ENCODE measurements at places on chromosomes 7 and 10. TPM values are rescaled to one million over a fixed set of nuclear protein-coding genes. Genes with fewer than 3 reads are reported as not detected.

DNA sequence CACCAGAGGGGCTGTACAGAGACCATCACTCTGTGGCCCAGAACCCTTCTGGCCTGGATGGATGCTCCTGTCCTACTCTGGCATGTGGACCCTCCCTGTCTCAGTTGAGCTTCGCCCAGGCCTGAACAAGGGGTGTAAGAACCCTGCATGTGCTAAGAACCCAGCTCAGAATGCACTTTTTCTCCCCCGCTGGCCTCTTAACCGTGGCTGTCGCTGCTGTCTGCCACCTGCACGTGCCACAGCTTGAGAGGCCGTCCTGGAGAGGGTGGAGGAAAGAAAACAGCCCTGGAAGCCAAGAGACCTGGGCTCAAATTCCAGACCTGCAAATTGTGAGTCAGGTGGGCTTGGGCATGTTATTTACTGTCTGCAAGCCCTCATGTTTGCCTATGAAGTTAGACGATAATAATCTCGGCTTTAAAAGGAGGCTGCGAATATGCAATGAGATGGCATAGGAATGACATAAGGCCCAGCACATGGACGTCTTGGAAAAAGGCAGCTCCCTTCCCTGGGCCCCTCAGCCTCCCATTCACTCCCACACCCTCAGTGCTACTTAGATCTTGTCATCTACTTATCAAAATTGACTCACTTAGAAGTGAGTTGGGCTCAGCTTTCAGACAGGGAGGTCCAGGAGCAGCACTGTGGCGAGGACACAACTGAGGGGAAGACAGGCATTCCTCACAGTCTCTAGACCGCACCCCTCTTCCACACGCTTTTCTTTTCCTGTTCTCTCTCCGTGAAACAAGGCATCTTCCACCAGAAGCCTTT is 31.4 kb downstream of the FIGNL1 start:
- H3K4me1 ChIP-seq: peaks cover 24% of the 10 kb centered on the region
- no peak for DNase-seq
- H3K27me3 ChIP-seq: no peaks in the 10 kb centered on the region

DNA sequence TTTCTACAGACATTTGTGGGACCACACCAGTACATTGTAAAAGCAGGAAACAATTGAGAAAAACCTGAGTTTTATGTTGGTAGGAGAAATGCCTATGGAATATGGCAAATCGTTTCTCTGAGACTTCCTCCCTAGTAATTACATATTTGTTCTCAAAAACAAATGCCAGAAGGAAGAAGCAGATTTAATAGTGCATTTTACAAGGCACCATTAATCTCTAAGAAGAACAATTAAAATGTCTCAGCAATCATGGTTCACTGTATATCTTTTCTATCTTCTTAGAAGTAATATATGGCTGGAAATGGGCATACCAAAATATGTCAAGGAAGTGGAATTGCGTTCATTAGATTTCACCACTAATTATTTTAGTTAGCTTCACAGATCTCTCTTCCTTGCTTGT is 13.3 kb downstream of the CAV1 start:
- no peak overlapping the region for H3K27ac ChIP-seq
- no peak for DNase-seq
- H3K4me3 ChIP-seq: no peak overlapping the region

- no peak overlapping the region for H3K27ac ChIP-seq
- no peak overlapping the region for H3K4me3 ChIP-seq
- H3K4me1 ChIP-seq: no peaks in the 10 kb centered on the region
- H3K27me3 ChIP-seq: no peaks in the 10 kb centered on the region
- no peak for DNase-seq
These were observed 38.0 kb downstream of the PYROXD2 start for GRCh38 chr10:98377001-98377400.

- H3K27me3 ChIP-seq: no peaks in the 10 kb centered on the region
- H3K4me3 ChIP-seq: no peak overlapping the region
- peaks cover 62% of the 10 kb centered on the region for H3K4me1 ChIP-seq
- no peak for DNase-seq
These were observed 32.3 kb downstream of the SMURF1 start for GRCh38 chr7:99111591-99111990.

- no peaks in the 10 kb centered on the region for H3K27me3 ChIP-seq
- H3K27ac ChIP-seq: no peak overlapping the region
- peaks cover 3% of the 10 kb centered on the region for H3K36me3 ChIP-seq
- peak; percentile 64 for DNase-seq
These were observed 3.8 kb upstream of the STN1 start for GRCh38 chr10:103921750-103922195.

DNA sequence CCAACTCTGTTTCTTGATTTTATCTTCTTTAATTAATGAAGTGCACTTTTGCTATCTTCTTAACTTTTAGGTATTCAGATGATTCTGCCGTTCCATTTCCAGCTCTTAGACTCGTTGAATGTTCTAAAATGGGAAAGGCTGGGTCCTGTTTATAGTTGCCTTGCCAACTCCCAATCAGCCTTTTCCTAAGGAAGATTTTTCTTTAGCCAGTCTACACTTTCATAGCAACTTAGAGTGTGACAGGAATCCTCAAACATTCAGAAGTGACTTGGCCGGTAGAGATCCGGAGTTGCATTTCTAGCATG is 23.0 kb upstream of the TRIL start:
- DNase-seq: no peak
- H3K36me3 ChIP-seq: no peaks in the 10 kb centered on the region
- peaks cover 4% of the 10 kb centered on the region for H3K27me3 ChIP-seq
- no peak overlapping the region for H3K4me3 ChIP-seq
- no peak overlapping the region for H3K27ac ChIP-seq

DNA sequence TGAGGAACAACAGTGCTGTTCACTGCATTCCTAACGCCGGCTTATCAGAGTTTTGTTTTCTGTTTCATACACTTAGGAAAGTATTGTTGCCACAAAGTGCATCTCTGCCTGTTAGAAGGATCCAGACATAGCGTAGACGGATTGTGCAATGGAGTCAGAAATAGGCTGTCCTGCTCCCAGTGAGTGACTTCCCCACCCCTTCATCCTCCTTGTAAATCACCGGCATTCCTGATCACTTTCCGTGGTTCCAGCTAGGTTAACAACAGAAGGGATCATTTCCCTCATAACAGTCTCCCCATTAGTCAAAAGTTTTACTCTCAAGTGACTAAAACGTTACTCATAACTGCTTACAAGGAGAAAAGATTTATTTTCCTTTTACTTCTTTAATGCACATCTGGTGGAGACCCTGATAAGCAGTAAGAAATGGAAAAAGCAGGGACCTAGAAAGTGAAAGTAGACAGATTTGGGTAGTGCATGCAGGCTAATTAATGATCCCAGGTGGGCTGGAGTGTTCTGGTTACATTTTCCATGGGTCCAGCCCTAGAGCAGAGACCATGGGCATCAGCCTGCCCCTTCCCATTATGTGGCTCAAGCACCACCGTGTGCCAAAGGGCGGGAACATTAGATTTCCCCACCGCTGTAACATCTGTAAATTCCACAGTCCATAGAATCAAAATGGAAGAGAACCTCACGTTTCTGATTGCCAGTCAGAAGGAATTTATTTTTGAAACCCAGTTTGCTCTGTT is 395.1 kb upstream of the GALNT17 start:
- no peaks in the 10 kb centered on the region for H3K36me3 ChIP-seq
- H3K27me3 ChIP-seq: no peaks in the 10 kb centered on the region
- H3K4me1 ChIP-seq: peaks cover 17% of the 10 kb centered on the region

- H3K4me1 ChIP-seq: peaks cover 35% of the 10 kb centered on the region
- DNase-seq: no peak
- peaks cover 37% of the 10 kb centered on the region for H3K36me3 ChIP-seq
- no peak overlapping the region for H3K4me3 ChIP-seq
- H3K27ac ChIP-seq: peak overlapping the region; percentile 63
- H3K27me3 ChIP-seq: no peaks in the 10 kb centered on the region
These were observed 50.0 kb downstream of the ESYT2 start for GRCh38 chr7:158779061-158780000.

DNA sequence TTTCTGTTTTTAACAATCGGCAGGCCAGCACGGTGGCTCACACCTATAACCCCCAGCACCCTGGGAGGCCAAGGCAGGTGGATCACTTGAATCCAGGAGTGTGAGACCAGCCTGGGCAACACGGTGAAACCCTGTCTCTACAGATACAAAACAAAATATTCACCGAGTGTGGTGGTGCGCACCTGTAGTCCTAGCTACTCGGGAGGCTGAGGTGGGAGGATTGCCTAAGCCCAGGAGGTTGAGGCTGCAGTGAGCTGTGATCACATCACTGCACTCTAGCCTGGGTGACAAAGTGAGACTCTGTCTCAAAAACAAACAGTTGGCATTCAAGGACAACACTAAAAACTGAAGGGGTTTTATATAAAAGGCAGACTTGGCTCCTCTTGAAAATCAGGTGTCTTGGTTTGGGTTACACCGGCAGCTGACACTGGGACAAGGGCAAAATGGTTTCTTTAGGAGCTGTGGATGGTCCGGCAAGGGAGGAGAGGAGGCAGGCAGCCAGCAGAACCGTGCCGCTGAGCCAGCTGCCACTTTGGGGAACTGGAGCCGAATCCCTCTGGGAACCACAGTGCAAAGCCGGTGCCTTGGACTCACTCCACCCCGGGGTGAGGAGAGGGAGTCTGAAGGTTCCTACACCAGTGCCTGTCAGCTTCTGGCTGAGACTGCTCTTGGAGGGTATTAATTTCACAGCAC is 52.6 kb downstream of the CHST3 start:
- DNase-seq: no peak
- no peaks in the 10 kb centered on the region for H3K27me3 ChIP-seq
- no peaks in the 10 kb centered on the region for H3K4me1 ChIP-seq
- H3K27ac ChIP-seq: no peak overlapping the region

GRCh38 chr10:119457966-119458766 is 84.4 kb downstream of the RGS10 start:
- peaks cover 4% of the 10 kb centered on the region for H3K4me1 ChIP-seq
- H3K36me3 ChIP-seq: peaks cover 4% of the 10 kb centered on the region
- DNase-seq: no peak
- no peak overlapping the region for H3K27ac ChIP-seq
- no peak overlapping the region for H3K4me3 ChIP-seq
- no peaks in the 10 kb centered on the region for H3K27me3 ChIP-seq

DNA sequence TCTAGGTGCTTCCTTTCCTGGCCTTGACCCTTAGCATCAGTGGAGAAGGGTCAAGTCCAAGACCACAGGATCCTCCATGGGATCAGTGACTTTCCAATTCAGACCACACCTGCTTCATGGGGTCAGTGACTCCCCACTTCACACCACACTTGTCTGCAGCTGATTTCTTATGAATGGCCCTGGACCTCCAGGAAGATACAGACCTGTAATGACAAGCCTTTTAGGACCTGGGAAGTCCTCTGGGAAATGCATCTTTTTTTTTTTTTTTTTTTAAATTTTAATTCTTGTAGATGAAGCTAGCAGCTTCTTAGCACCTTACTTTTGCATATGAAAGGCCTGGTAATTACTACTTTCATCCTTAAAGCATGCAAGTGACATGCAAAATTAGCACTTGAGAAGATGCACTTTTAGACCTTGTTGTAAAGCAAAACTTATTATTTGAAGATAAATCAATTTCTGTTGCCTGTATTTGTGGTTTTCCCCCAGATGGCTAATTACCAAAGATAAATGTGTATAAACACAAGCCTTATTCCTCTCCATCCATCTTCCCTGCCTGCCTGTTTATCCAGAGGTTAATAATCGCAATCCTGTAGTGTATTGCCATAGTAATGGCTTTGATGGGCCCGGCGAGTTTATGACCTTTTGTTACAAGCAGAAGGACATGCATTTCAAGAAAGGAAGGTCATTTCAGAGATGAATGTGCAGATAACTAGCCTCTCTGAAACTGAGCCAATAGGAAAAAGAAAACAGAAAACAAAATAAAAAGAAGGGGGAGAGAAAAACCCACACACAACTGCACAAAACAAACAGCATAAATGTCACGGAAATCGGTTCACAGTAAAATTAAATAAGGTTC is 1018.7 kb downstream of the TYW1 start:
- no peaks in the 10 kb centered on the region for H3K27me3 ChIP-seq
- DNase-seq: no peak
- no peaks in the 10 kb centered on the region for H3K36me3 ChIP-seq
- H3K4me1 ChIP-seq: no peaks in the 10 kb centered on the region
- no peak overlapping the region for H3K27ac ChIP-seq
- H3K4me3 ChIP-seq: no peak overlapping the region

DNA sequence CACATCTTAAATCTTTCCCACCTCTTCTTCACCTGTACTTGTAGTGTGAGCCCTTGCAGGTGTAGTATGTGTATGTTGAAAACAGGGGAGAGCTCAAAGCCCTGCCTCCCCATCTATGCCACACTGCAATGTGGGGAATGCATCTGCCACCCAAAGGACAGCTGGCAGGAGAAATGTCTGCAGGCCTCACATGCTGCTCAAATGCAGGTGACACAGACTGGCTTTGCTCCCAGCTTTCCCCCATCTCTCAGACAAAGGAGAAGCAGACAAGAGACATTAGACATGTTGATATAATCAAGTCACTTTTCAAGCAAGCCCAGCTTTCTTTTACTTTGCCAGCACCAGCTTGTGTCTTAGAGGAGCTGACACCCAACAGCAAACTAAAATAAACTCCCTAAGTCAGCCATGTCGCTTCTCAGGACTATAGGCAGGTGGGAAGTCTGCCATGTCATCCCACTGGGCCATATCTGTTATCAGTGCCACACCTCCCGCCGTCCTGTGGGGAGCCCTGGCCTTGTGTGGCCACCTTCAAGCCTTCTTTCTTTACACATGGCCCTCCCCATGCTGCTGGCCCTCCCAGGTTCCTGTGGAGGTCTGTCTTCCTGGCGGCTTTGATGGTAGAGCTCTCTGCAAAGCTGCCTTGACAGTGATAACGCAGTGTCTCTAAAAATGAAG is 102.1 kb downstream of the CXCL12 start:
- no peak overlapping the region for H3K27ac ChIP-seq
- no peaks in the 10 kb centered on the region for H3K36me3 ChIP-seq
- peaks cover 5% of the 10 kb centered on the region for H3K27me3 ChIP-seq

GRCh38 chr10:72918352-72918751 is 24.8 kb downstream of the OIT3 start:
- no peaks in the 10 kb centered on the region for H3K4me1 ChIP-seq
- no peak overlapping the region for H3K27ac ChIP-seq
- H3K4me3 ChIP-seq: no peak overlapping the region
- H3K36me3 ChIP-seq: peaks cover 1% of the 10 kb centered on the region
- peaks cover 8% of the 10 kb centered on the region for H3K27me3 ChIP-seq
- DNase-seq: no peak

- no peak for DNase-seq
- no peaks in the 10 kb centered on the region for H3K36me3 ChIP-seq
- H3K27me3 ChIP-seq: no peaks in the 10 kb centered on the region
- H3K27ac ChIP-seq: no peak overlapping the region
- no peak overlapping the region for H3K4me3 ChIP-seq
- H3K4me1 ChIP-seq: no peaks in the 10 kb centered on the region
These were observed 133.4 kb upstream of the PTN start for GRCh38 chr7:137476937-137477336.

- peak; percentile 30 for DNase-seq
- peaks cover 15% of the 10 kb centered on the region for H3K4me1 ChIP-seq
- no peak overlapping the region for H3K4me3 ChIP-seq
- H3K36me3 ChIP-seq: no peaks in the 10 kb centered on the region
- no peaks in the 10 kb centered on the region for H3K27me3 ChIP-seq
- H3K27ac ChIP-seq: no peak overlapping the region
These were observed 170.1 kb downstream of the TMEM26 start for GRCh38 chr10:61283066-61283465.

IDI2 gene
- not detected for total RNA-seq

AGAP6 gene
- 21.3 TPM for total RNA-seq

UCN3 gene
- total RNA-seq: not detected

SPDYE5 gene
- total RNA-seq: not detected

CNTNAP2 gene
- total RNA-seq: not detected

PLEKHA1 gene
- 11.7 TPM for total RNA-seq

LRRC17 gene
- 0.25 TPM for total RNA-seq

PDK4 gene
- not detected for total RNA-seq

DKK1 gene
- total RNA-seq: not detected

SLC26A4 gene
- total RNA-seq: 2.1 TPM
